ENCODE measurements at places on chromosomes 2 and 18. TPM values are rescaled to one million over a fixed set of nuclear protein-coding genes. Genes with fewer than 3 reads are reported as not detected.

SNED1 gene
- total RNA-seq, result 2.8 TPM

RGPD8 gene
- total RNA-seq, result 10.2 TPM

GPR75 gene
- total RNA-seq, result 0.75 TPM

DNA sequence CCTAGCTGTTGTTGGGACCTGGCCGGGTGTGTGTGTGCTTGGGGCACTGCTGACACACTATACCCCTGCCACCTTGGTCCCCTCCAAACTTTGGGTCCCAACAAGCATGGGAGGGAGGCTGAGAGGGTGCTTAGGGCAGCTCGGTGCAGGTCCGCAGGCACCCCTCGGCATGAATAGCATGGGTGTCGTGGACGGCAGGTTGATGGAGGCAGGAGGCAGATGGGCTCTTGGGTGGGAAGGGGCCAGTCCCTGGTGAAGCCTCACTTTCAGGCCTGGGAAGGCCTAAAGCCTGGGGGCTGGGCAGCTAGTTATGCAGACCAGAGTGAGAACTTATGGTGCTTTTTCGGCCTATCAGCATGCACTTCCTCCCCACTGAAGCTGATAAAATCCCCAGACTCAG, 164.2 kb downstream of the CDH19 start:
- DNase-seq, result no peak
- H3K4me1 ChIP-seq, result no peaks in the 10 kb centered on the region
- H3K27me3 ChIP-seq, result no peaks in the 10 kb centered on the region
- H3K27ac ChIP-seq, result no peak overlapping the region

- H3K4me3 ChIP-seq, result no peak overlapping the region
- H3K27ac ChIP-seq, result no peak overlapping the region
- H3K4me1 ChIP-seq, result no peaks in the 10 kb centered on the region
- H3K27me3 ChIP-seq, result no peaks in the 10 kb centered on the region
Observed at GRCh38 chr2:181632733-181633401, 24.0 kb downstream of the CERKL start.

DNA sequence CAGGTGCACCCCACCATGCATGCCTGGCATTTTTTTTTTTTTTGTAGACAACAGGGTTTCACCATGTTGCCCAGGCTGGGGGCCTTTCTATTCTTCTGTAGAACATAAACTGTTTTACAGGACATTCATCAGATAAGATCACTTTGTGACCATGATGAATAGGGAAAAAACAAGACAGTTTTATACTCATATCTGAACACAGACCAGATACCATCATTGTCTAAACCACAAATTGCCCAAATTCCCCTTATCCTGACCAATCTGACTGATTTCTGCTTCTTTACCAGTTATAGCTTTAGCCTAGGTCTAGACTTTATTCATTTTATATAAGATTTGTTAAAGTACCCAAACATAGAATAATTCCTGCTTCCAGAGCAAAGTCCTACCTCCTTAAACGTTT, 1699.3 kb upstream of the TMEFF2 start:
- no peak overlapping the region for H3K27ac ChIP-seq
- H3K4me3 ChIP-seq, result no peak overlapping the region
- H3K36me3 ChIP-seq, result no peaks in the 10 kb centered on the region
- no peaks in the 10 kb centered on the region for H3K27me3 ChIP-seq

GRCh38 chr18:23291456-23292205, 156.3 kb downstream of the CABLES1 start:
- H3K4me1 ChIP-seq, result peaks cover 7% of the 10 kb centered on the region
- H3K27me3 ChIP-seq, result no peaks in the 10 kb centered on the region
- no peaks in the 10 kb centered on the region for H3K36me3 ChIP-seq

- H3K4me3 ChIP-seq, result no peak overlapping the region
- H3K27me3 ChIP-seq, result peaks cover 4% of the 10 kb centered on the region
- DNase-seq, result no peak
- H3K36me3 ChIP-seq, result no peaks in the 10 kb centered on the region
- peaks cover 46% of the 10 kb centered on the region for H3K4me1 ChIP-seq
- no peak overlapping the region for H3K27ac ChIP-seq
Observed at GRCh38 chr2:10867692-10868420, 43.9 kb upstream of the KCNF1 start.

GRCh38 chr2:23926290-23926749, 603 bp downstream of the ATAD2B start:
- no peak for DNase-seq
- H3K4me3 ChIP-seq, result peak overlapping the region; percentile 94
- H3K27ac ChIP-seq, result peak overlapping the region; percentile 99

- no peak for DNase-seq
- no peak overlapping the region for H3K27ac ChIP-seq
- no peaks in the 10 kb centered on the region for H3K4me1 ChIP-seq
Observed at GRCh38 chr2:230904856-230905447, 20.1 kb downstream of the GPR55 start.

DNA sequence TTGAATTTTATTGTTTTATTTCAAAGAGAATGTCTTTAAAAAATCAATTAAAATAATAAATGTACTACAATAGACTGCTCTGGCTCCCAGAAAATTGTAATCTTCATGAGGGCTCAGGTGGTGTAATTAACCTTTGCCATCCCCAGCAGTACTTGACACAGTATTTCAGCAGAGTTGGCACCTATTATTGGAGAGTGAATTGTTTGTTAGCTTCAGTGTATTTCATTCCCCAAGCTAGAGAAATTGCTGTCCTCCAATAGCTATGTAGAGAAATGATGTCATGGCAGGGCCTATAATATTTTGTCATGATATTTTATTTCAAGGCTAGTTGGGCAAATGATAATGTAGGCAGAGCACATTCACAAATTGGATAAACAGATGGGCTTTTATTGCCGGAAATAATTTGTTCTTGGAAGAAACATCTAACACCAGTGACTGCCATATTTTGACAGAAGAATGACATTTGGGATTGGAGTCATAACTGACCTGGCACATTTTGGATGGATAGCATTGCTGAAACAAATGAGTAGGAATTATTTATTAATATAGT, 712.0 kb upstream of the NXPH2 start:
- no peaks in the 10 kb centered on the region for H3K36me3 ChIP-seq
- H3K4me1 ChIP-seq, result no peaks in the 10 kb centered on the region
- H3K27me3 ChIP-seq, result no peaks in the 10 kb centered on the region
- H3K4me3 ChIP-seq, result no peak overlapping the region
- DNase-seq, result peak; percentile 13

GRCh38 chr2:177783835-177784744, 288.5 kb downstream of the PDE11A start:
- no peak overlapping the region for H3K4me3 ChIP-seq
- no peak for DNase-seq

GRCh38 chr2:224024270-224024669, 14.8 kb downstream of the SERPINE2 start:
- no peak overlapping the region for H3K27ac ChIP-seq
- no peaks in the 10 kb centered on the region for H3K36me3 ChIP-seq
- no peaks in the 10 kb centered on the region for H3K4me1 ChIP-seq
- no peak overlapping the region for H3K4me3 ChIP-seq

DNA sequence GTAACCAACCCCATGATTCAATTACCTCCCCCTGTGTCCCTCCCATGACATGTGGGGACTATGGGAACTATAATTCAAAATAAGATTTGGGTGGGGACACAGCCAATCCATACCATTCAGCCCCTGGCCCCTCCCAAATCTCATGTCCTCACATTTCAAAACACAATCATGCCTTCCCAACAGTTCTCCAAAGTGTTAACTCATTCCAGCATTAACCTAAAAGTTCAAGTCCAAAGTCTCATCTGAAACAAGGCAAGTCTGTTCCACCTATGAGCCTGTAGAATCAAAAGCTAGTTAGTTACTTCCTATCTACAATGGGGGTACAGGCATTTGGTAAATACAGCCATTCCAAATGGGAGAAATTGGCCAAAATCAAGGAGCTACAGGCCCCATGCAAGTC, 32.0 kb upstream of the CCDC141 start:
- no peaks in the 10 kb centered on the region for H3K36me3 ChIP-seq
- H3K4me1 ChIP-seq, result no peaks in the 10 kb centered on the region
- no peak overlapping the region for H3K4me3 ChIP-seq
- H3K27me3 ChIP-seq, result no peaks in the 10 kb centered on the region

DNA sequence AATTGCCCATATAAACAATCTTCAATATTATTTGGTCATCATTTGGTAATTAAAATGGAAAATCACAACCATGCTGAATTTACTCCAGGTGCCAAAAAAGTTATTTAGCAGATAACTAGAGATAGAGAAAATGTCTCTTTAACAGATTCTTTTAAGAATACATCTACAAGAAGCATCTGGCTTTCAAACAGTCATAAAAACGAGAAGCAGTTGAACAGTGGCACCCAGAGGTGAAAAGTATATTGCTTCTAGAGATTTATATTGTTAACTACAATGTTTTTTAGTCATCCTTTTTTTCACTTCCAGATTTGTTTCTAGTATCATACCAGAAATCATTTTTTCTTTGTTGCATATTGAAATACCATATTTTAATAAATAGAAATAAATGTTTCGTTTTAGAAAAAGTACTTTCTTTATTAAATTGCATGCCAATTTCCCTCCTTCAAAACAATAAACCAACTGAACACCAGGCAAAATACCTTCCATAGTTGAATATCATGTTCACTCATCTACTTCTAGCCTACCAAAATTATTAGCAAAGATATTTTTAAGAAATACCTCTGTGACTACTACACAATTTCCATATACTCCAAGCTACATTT, 65.4 kb upstream of the HNRNPA3 start:
- peak; percentile 90 for DNase-seq
- no peaks in the 10 kb centered on the region for H3K36me3 ChIP-seq
- no peak overlapping the region for H3K27ac ChIP-seq
- H3K4me3 ChIP-seq, result no peak overlapping the region
- peaks cover 12% of the 10 kb centered on the region for H3K27me3 ChIP-seq

DNA sequence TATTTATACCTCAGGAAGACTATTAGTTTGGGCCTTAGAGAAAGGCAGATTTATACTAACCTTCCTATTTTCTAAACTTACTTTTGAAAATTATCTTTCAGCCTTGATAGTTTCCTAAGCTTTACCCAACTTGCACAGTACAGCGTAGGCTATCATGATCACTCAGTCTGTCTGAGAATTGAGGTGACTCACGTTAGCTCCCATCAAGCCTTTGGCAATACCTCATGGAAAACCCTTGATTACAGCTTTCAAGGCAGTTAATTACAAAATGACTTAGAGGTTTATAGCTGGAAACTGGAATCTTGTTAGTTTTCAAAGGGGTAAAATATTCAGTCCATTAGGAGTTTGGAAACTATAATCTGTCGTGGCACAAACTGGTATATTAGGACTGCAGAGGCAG, 26.4 kb upstream of the ARMC9 start:
- no peaks in the 10 kb centered on the region for H3K27me3 ChIP-seq
- H3K4me3 ChIP-seq, result no peak overlapping the region
- no peak for DNase-seq
- H3K27ac ChIP-seq, result no peak overlapping the region
- H3K36me3 ChIP-seq, result peaks cover 27% of the 10 kb centered on the region
- no peaks in the 10 kb centered on the region for H3K4me1 ChIP-seq

DNA sequence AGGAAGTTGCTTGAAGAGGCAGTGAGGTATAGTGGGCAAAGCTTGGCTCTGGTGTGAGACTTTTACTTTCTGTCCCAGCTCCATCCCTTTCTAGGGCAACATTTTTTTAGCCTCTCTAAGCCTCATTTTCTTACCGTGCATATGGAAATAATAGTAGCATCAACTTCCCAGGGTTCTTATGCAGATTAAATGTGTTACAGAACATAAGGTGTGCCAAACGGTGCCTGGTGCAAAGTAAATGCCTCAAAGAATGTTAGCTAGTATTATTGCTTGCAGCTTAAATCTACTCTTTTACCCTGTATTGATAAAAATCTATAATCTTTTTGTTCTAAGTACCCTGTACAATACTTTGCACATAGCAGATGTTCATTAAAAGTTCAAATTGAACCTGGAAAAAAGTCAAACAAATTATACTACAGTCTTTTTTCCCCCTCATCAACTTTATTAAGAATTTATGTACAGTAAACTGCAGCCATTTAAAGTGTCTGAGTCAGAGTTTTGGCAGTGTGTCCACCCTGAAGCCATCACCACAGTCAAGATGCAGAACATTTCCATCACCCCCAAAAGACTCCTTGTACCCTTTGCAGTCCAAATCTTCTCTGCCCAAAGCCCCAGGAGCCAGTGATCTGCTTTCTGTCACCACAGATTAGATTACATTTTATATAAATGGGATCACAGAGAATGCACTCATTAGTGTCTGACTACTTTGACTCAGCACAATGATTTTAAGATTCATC, 10.6 kb downstream of the MAPRE2 start:
- H3K36me3 ChIP-seq, result no peaks in the 10 kb centered on the region
- no peaks in the 10 kb centered on the region for H3K27me3 ChIP-seq
- no peak for DNase-seq
- H3K27ac ChIP-seq, result no peak overlapping the region

- H3K36me3 ChIP-seq, result no peaks in the 10 kb centered on the region
- no peak overlapping the region for H3K4me3 ChIP-seq
Observed at GRCh38 chr2:200089040-200089755, 133.8 kb downstream of the MAIP1 start.

GRCh38 chr2:169095621-169096105, 26.3 kb downstream of the DHRS9 start:
- no peaks in the 10 kb centered on the region for H3K27me3 ChIP-seq
- DNase-seq, result no peak
- no peak overlapping the region for H3K4me3 ChIP-seq
- no peaks in the 10 kb centered on the region for H3K36me3 ChIP-seq
- H3K4me1 ChIP-seq, result no peaks in the 10 kb centered on the region
- H3K27ac ChIP-seq, result no peak overlapping the region

GRCh38 chr2:138293045-138293444, 208.5 kb upstream of the SPOPL start:
- no peak overlapping the region for H3K4me3 ChIP-seq
- H3K4me1 ChIP-seq, result no peaks in the 10 kb centered on the region
- no peak for DNase-seq
- H3K27me3 ChIP-seq, result no peaks in the 10 kb centered on the region
- H3K36me3 ChIP-seq, result no peaks in the 10 kb centered on the region

GRCh38 chr2:98577313-98577712, 31.0 kb downstream of the COA5 start:
- H3K4me1 ChIP-seq, result no peaks in the 10 kb centered on the region
- no peak overlapping the region for H3K27ac ChIP-seq
- peaks cover 47% of the 10 kb centered on the region for H3K36me3 ChIP-seq
- no peak for DNase-seq

DNA sequence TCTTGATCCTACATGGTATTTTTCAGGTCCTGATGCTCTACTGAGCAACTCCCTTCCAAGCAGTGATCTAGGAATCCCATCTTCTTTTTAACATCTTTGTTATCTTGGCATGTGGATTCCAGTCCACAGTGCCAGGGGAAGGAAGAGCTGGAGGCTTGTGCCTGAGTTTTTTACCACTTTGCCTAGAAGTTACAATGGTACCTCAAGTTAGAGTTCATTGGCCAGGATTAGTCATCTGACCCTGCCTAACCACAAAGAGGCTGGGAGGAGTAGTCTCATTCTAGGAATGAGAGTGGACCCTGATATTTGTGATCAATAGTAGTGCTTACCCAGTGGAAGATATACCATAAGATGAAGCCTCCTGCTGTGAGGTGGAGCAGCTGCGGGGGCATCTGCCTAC, 109.3 kb downstream of the ADCYAP1 start:
- peaks cover 20% of the 10 kb centered on the region for H3K4me1 ChIP-seq
- no peaks in the 10 kb centered on the region for H3K36me3 ChIP-seq
- no peak overlapping the region for H3K27ac ChIP-seq

All from muscle of leg (tissue), 16 donors.